ENCODE measurements at places on chromosomes 4 and X.

- no peak for DNase-seq
These were observed 324.9 kb downstream of the PPP3CA start for GRCh38 chr4:101022151-101023024.

DNA sequence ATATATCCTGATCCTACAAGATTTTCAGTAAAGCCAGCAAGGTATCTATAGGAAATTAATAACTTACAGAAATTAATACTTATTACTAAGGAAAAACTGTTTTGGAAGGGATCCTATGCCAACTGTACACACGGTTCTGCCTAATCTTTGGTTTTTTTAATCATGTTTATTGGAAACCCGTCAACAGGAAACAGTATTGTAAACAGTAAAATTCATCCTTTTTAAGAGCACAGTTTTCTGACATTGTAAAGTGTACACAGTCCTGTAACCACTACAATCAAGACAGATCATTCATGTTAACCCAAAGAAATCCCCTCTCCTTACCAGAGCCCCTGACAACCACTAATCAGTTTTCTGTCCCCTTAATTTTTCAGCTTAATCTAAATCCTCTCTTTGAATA is 9.9 kb downstream of the ABCG2 start:
- DNase-seq: no peak

DNA sequence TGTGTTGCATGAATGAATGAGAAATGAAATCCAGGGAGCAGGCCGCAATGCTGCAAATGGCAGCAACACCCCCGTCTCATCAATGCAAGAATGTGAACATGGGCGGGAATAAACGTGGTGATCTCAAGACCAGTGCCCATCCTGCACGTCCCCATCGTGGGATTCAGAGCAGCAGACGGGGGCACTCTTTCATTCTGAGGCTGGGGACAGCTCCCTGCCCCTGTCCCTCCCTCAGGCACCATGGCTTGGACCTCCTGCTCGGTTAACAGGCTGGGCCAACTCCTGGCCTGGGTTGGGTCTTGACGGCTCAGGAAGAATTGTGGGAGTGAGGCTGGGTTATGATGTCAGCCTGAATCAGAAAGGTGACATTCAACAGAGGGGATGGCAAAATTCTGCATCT is 78.9 kb downstream of the NSUN7 start:
- no peak for DNase-seq

GRCh38 chrX:39777623-39778025 is 320.1 kb downstream of the BCOR start:
- DNase-seq: peak; percentile 21

DNA sequence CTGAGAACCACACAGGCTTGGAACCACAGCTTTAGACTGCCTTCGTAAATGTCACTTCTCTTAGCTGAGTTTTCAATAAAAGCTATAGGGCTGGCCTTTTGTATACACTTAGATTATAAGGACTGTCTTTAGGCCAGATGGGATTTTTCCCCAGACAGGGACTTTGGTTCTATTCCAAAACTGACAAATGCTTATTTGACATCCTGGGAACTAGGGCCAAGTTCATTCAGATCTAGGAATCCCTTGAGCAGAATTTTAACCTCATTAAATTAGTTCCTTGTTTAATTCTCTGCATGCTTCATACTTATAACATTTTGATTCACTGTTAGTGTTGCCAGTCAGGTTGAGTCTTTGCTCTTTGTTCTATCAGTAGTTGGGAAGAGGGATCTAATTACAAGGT is 23.1 kb downstream of the ZRSR2 start:
- DNase-seq: no peak

Measured in CD4-positive, alpha-beta T cell treated with Interleukin-6 for 4 hours (primary cell).